ENCODE measurements at places on chromosomes 4 and X.

- DNase-seq = no peak
These were observed 195.3 kb downstream of the QDPR start for GRCh38 chr4:17316566-17316965.

GRCh38 chr4:170047771-170048354 is 21.7 kb upstream of the MFAP3L start:
- peak; percentile 8 for DNase-seq

GRCh38 chr4:2259541-2260343 is 2.2 kb downstream of the MXD4 start:
- DNase-seq = no peak

DNA sequence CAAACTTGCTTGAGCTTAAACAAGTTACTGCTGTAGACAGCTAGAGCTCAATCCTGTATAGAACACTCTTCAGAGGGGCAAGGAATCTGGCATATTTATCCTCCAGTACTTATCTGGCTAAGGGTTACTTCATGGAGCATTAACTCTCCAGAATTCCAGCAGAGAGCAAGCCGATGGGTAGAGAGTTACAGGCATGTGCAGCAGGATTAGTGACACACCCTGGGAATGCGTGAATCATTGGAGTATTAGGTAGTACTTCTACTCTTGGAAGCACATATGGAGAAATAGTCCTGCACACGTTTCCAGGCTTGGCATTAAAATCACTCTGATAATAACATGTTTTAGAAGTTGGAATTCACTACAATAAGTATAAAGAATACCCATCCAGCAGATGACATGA is 35.4 kb downstream of the GRXCR1 start:
- DNase-seq = no peak

DNA sequence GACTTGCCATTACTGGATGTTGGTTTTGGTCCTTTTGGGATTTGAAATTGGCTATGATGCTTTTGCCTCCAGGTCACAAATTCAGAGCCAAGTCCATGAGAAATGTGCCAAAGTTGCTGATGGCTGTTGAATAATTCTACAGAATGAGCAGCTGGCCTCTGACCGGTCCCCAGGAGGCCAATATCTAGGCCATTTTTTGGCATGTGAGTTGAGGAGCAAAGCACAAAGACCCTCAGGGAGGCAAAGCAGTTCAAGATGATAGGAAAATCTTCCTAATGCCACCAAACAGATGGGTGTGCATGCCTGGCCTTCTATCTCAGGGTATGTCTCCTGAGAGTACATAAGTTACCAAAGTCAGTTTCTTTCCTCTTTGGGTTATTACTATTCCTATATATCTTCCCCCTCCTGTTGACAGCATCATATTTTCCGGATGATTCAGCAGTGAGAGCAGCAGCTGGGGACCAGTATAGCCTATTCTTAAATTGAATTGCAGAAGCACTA is 44.4 kb downstream of the SEL1L3 start:
- no peak for DNase-seq

- DNase-seq = no peak
These were observed 23.2 kb downstream of the APOO start for GRCh38 chrX:23884427-23885024.

GRCh38 chrX:44071847-44072551 is 98.8 kb upstream of the NDP start:
- no peak for DNase-seq

DNA sequence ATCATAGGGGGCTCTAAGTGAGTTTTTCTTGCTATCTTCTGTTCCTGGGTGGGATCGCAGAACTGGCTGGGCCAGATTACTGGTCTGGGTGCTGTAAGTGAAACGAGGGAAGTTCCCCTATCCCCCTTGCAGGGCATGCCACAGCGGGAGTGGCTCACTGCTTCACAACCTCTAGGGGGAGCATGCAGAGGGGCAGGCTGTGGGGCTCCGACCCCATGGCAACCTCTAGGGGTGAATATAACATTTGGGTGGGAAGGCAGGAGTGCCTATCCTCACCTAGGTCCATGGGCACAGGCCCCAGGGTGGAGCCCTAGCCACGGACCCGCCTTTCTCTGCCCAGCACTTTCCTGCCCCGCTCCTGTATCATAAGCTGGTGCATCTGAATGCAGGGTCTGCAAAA is 1.7 kb upstream of the RRAGB start:
- no peak for DNase-seq

GRCh38 chr4:92368653-92369052 is 64.9 kb downstream of the GRID2 start:
- DNase-seq = no peak

- no peak for DNase-seq
These were observed 66.0 kb downstream of the RPS3A start for GRCh38 chr4:151165205-151166000.

DNA sequence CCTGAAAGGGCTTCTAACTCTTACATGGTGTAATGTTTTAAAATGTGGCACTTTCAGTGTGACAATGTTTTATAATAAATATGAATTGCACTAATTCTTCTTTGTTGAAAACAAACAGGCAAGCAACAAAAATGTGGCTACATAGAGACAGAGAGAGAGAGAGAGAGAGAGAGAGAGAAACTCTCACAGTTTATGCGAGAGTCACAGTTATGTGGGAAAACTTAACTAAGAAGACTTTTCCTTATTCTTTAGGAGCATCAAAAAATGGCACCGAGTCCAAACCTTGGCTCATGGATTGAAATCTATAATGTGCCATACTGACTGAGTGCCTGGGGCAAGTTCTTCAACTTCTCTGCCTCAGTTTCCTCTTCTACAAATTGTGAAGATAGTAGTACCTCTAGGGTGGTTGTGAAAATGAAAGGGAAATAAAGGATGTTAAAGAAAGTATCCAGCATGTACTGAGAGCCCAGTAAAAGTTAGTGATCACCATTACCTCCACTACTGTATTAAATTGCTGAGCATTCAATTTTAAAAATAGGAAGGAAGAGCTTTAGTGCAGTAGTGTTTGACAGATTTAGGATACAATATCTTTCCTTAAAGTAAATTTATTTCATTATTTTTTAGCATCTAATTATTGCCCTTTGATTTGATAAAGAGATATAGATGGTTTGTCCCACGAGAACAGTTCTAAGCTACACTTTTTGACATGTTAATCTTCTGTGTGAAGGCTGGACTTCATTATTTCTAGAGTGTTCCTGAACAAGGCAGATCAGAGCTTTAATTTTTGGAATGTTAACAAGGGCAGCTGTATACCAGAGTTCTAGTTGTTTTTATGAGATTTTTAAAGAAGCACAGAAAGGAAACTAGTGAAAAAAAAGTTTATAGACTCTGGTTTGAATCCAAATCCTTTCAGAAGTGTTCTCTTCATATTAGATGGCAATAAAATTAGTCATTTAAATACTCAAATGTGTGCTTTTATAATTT is 187.5 kb upstream of the ANK2 start:
- DNase-seq = no peak

DNA sequence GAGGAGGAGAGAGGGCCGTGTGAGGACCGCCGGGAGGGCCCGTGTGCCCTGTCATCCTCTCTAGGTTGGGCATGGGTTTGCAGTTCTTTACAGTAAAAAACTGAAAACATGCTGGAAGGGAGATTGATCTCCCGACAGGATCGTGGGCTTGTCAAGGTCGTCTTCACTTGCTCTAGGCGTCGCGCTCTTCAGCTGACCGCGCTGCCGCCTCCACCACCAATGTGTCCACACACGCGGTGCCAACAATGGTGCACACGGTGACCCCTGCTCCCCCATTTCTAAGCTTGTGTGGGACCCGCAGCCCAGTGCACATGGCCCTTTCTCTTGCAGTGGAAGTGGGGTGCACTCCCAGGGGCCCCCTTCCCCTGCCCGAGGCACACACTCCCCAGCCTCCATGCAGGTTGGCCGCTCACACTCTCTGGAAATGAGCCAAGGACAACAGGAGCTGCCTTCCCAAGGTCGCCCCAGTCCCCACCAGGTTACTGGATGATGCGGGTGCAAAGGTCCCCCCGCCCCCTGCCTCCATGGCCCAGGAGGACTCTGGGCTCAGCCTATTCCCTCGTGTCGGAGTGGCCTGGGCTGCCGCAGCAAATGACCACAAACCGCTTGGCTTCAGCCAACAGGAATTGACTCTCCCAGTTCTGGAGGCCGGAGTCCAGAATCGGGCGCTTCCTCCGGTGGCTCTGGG is 1.7 kb upstream of the ZFP92 start:
- no peak for DNase-seq

DNA sequence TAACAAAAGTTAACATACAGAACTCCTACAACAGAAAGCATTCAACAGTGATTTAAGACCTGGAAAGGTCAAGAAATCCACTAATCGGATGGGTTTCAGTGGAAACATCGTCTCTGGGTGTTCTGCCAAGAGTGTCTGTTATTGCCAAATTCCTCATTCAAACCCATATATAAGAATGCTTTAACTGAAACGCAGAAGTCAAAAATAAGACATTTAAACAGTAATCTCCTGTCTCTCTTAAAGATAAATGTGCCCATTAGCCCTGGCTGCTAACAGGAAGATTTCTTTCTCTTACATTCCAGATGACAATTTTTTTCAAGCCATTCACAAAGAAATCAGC is 31.5 kb downstream of the DCTD start:
- DNase-seq = no peak

GRCh38 chrX:153708415-153708814 is 15.8 kb downstream of the BCAP31 start:
- no peak for DNase-seq

- no peak for DNase-seq
These were observed 1575.8 kb downstream of the STIM2 start for GRCh38 chr4:28436191-28437080.

GRCh38 chr4:3786196-3786869 is 20.1 kb downstream of the ADRA2C start:
- no peak for DNase-seq

DNA sequence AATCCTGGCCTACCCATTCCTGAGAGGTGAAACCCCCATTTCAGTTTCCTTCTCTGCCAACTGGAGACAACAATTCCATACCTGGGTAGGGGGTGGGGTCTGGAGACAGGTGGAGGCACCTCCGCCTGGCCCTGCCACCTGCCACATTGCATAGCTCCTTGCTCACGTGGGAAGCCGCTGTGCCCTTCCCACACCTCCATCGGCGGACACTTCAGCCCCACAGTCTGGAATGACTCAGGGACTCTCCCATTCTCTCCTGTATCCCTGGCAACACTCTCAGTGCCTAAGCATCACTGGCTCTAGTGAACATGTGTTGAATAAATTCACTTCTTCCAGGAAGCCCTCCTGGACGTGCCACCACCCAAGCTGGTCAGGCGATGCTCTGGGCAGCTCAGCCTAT is 21.7 kb downstream of the PPP2R2C start:
- no peak for DNase-seq

- no peak for DNase-seq
These were observed 180.3 kb upstream of the TENM3 start for GRCh38 chr4:182062936-182063335.

DNA sequence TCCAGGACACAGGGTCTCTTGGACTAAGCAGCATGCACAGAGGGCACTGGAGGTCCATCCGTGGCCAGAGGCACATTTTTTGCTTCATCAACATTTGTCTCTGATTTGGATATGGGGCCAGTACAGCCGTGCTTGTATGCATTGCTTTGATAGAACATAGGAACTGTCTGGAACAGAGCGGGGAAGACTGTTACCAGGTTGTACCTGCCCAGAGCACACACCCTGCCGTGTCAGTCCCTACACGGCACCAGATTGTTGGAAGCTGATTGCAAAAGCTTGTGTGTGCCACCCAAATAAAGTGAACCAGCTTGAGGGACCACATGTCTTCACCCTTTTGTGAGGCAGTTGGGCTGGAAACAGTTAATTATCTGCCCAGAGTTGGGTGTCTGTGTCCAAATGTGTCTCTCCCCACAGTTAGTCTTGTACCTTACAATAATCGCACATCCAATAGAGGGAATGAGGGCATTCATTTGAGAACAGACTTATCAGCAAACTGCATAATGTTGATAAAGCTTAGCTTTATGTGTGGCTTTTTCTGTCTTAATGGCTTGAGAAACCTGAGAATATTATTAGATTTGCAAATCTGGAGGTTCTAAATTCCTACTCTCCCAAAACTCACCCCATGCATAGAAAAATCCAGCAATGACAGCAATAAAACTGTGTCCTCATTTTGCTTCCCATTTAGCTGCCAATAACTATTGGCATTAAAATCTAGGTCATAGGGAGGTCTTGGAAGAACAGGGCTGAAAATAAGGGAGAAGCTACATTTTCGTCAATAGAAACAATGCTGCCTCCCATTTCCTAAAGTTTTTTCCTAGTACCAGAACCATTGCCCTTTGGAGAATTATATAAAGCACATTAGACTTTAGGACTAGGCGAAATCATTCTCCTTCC is 21.2 kb downstream of the KLF3 start:
- DNase-seq = no peak

GRCh38 chr4:140533951-140534480 is 10.0 kb downstream of the ELMOD2 start:
- DNase-seq = no peak

DNA sequence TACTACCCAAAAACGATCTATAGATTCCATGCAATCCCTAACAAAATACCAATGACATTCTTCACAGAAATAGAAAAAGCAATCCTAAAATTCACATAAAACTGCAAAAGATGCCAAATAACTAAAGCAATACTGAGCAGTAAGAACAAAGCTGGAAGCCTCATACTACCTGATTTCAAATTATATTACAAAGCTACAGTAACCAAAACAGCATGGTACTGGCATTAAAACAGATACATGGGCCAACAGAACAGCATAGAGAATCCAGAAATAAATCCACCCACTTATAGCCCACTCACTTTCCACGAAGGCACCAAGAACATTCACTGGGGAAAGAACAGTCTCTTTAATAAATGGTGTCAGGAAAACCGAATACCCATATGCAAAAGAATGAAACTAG is 74.7 kb downstream of the PHF8 start:
- DNase-seq = no peak

GRCh38 chrX:19739683-19740082 is 147.7 kb downstream of the SH3KBP1 start:
- DNase-seq = peak; percentile 20

DNA sequence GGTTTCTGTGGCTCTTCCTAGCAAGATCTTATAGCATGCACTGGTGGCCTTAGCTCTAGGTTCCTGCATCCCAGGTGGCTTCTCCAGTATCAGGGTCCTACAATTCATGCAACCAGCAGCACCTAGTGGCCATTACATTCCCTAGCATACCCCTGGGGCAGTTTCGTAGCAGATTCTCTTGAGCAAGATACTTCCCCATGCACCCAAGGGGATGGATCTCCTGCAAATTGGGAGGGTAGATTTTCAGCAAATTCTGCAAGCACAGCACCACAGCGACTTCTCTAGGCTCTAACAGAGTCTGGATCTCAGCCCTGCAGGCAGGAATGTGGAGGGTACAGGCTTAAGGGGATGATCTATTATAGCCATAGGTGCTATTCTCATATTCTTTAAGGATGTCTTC is 13.1 kb upstream of the SLC9B1 start:
- DNase-seq = no peak

- DNase-seq = no peak
These were observed 26.5 kb downstream of the TBC1D1 start for GRCh38 chr4:37917388-37917787.

DNA sequence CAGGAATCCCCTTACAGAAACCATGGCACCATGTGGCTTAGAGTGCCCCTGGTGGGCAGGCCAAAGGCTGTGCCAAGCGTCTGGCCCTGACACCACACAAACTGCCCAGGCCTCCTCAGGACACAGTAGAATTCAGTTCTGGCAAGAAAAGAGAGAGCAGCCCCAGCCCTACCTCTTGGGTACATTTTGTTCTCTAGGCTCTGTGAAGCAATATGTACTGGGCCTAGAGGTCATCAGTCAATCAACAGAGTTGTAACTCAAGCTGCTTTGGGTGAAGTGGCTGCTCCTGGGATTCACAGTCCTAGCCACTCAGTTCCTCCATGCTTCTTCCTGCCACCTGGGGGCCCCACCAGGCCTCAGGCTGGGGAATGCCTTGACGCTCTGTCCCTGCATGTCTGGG is 158.1 kb upstream of the MAMLD1 start:
- no peak for DNase-seq

Measured in activated T-helper 1 cell treated with anti-CD3 and anti-CD28 coated beads, Interleukin-2, amount 50 U/mL, for 16 hours (primary cell).